ENCODE measurements at places on chromosomes 1 and 21.

- no peak for DNase-seq
Observed at GRCh38 chr1:46343705-46344104, 3.1 kb downstream of the NSUN4 start.

DNA sequence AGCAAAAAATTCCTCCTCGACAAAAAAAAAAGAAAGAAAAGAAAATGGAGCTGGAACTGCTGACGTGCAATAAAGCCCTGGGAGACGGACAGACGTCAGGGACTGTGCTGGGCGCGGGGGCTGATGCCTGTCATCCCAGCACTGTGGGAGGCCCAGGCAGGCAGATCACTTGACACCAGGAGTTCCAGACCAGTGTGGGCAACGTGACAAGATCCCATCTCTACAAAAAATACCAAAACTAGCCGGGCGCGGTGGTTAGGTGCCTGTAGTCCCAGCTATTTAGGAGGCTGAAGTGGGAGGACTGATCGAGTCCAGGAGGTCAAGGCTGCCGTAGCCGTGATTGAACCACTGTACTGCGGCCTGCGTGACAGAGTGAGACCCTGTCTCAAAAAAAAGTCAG is 3.6 kb upstream of the ANKRD65 start:
- DNase-seq, result no peak

- no peak for DNase-seq
Observed at GRCh38 chr1:20291645-20292084, 990 bp downstream of the VWA5B1 start.

GRCh38 chr1:26336477-26337205 is 17.3 kb downstream of the CRYBG2 start:
- peak; percentile 75 for DNase-seq

DNA sequence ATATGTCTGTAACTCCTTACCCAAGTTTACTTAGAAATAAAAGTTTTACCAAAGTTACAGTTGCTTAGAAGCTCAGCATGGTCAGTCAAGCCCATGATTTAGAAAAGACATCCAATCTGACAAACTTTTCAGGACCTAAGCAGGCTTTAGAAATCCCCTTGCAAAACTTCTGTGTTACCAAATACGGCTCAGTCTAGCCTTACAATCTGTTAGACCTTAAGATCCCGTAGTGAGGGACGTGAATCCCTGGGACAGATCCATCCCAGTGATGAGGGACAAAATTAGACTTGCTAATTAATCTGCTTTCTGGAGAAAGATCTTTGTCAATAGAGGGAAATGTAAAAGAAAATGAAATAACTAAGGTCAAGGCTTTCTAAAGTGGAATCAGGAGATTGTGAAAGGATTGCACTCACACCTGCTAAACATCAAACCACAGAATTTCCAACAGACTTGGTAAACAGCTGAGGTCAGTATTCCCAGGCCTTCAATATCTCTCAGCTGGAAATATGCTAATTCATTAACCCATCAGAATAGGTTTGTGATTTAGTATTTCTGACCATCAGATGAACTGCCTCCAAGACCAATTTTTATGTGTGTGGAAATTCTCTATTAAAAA is 375.3 kb downstream of the DUSP10 start:
- no peak for DNase-seq

DNA sequence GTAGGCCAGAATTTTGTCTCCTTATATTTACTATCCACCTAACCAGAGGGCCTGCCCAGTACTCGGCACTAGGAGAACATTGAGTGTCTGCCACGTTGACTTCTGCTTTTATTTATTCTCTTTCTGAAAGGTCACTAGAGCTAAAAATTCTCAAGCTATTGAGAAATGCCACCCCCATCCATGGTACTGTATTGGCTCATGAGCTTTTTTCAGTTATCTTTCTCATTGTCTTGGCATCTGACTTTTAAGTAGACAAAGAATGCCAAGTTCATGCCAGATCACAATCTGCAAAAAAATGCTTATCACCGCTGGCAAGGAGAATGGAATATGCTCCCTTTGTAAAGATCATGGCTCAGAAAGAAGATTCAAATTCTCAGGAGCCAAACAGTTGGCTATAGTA is 49.8 kb upstream of the MROH9 start:
- no peak for DNase-seq

DNA sequence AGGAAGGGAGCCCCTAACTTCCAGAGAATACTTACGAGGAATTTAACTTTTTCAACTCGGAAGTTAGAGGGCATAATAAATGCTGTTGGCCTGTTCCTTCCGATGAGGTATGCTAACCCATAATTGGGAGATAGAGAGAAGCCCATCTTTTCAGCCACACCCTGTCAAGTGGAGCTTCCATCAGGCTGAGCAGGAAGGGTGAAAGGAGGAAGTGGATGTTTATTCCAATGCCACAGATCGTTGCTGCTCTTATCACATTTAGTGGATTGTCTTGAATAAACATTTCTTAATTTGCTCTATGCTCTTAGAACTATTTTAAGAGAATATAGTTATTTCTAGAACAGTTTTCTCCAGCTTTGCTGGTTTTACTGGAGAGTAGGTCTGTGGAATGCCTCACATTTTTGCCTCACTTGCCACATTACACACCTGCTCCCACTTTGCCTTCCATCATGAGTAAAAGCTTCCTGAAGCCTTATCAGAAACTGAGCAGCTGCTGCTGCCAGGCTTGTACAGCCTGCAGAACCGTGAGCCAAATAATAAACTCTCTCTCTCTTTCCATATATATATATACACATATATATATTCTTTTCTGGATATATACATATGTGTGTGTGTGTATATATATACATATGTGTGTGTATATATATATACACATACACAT is 60.0 kb upstream of the RGS21 start:
- no peak for DNase-seq

DNA sequence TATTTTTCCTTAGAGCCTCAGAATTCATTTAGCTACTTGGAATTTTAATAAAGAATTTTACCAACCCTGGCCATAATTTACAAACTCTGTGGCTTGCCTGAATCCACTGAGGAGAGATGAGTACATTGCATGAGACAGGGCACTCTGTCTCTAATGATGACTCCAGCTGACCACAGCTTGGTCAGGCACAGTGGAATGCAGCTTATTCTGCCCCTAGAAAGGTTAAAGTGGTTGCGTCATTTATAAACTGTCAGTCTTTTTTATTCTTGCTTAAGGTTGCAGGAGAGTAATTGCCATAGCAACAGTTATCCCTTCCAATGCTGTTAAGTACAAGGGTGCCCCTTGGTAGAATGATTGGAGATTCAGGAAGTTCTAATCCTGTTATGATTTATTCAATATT is 28.3 kb downstream of the PDE4B start:
- DNase-seq, result no peak

GRCh38 chr21:21165063-21165645 is 166.9 kb downstream of the NCAM2 start:
- DNase-seq, result no peak

DNA sequence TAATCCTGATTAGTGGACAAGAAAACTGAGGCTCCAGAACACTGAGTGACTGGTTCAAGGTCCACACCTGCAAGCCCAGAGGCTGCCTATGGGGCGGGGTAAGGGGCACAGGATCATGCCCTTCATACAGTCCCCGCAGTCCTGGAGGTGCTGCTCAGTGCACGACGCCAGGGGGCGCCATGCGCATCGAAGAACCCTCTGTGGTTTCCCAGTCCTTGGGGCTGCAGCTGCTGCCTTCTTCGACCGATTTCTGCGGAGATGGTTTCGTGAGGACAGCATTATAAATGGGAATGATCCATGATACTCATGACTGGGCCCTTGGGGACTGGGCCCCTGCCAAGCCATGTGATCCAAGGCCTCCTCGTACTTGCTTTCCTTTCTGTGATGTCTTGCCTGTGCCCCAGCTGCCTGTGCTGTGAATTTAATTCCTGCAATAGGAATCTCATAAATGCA is 37.1 kb upstream of the ARHGEF10L start:
- DNase-seq, result no peak

DNA sequence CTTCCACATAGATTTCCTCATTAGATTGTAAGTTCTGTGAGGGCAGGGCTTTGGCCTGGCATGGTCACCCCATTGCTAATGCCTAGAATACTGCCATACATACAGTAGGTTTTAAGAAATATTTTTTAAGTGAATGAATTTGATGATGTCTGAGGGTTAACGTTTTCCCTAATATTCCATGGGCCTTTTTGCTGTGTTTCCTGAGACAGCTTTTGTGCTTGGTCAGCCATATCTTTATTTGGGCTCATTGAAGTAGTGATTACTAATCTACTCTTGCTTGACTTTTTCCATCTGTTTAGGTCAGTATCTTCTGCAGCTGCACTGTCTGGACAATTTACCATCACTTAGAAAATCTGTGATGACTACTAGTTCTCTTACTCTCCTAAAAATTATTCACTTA is 3.5 kb downstream of the CDC42 start:
- no peak for DNase-seq

GRCh38 chr1:246280551-246280950 is 226.5 kb downstream of the SMYD3 start:
- DNase-seq, result no peak

- DNase-seq, result no peak
Observed at GRCh38 chr1:25425098-25426085, 4.8 kb upstream of the RHCE start.

GRCh38 chr1:40315795-40316594 is 1.1 kb downstream of the COL9A2 start:
- no peak for DNase-seq

- DNase-seq, result no peak
Observed at GRCh38 chr1:228276174-228276831, 68.5 kb downstream of the OBSCN start.

DNA sequence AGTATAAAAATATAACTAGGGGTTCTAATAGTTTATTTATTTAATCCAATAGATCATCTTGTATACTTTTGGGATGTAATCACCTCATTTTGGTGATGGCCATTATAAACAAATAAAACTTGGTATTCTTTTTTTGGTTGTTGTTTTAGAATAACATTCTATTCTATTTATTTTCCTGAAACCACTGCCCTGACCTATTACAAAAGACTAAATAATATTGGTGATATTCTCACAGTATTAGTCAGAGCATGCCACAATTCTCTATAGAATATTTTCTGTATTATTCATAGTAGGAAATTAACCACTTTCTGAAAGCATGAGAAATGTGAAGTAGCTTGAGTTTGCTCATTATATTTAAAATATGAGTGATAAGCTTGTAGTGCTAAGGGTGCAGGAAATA is 54.1 kb upstream of the LRRC7 start:
- DNase-seq, result no peak

GRCh38 chr1:996851-997712 is 2.8 kb downstream of the HES4 start:
- no peak for DNase-seq

- DNase-seq, result no peak
Observed at GRCh38 chr1:38029081-38029681, 16.6 kb downstream of the UTP11 start.

GRCh38 chr1:47388030-47388890 is 27.8 kb upstream of the FOXE3 start:
- no peak for DNase-seq

DNA sequence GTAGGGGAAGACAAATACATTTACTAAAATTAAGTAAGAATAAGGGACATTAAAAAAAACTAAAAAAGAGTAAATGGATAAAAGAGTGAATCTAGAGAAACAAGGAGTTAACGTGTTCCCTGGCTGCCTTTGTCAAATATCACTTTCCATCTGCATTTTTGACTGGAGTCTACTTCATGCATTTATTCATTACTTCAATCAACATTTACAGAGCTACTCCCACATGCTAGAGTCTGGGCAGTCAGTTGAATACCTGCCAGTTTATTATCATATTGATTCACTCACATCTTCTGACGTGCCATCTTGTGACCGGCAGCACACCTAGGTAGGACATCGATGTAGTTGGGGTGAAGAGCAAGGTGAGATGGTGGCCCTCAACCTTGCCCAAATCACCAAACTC is 35.6 kb upstream of the KCNA3 start:
- no peak for DNase-seq

DNA sequence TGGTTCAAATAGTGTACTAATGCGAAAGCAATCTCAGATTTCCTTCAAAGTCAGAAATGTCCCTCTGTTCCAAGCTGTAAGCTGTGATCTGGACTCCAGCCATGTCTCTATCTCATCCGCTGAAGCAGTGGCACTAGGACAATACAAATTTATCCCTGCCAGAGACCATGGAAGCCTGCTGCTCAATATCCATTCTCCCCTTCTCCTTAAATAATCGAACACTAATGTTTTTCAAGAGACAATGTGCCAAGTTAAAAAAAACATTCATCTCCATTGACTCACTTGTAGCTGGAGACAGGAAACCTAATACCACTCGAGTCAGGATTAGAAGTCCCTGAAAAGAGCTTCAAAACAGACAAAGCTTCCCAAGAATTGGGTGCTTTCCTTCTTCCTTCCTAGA is 38.5 kb upstream of the PGBD5 start:
- no peak for DNase-seq

DNA sequence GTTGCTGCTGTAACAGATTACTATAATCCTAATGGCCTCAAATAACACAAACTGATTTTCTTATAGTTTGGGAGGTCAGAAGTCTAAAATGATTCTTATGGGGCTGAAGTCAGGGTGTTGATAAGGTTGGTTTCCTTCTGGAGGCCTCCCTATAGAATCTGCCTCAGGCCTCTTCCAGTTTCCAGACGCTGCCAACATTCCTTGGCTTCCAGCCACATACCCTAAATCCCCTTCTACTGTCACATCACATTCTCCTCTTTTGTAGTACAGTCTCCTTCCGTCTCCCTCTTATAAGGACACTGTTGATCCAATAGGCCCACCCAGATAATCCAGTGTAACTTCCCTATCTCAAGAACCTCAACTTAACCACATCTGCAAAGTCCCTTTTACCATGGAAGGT is 145.3 kb upstream of the NCAM2 start:
- no peak for DNase-seq

- DNase-seq, result no peak
Observed at GRCh38 chr21:42373196-42373907, 7.0 kb upstream of the TFF1 start.

- DNase-seq, result no peak
Observed at GRCh38 chr1:24205345-24206082, 18.4 kb upstream of the IFNLR1 start.

DNA sequence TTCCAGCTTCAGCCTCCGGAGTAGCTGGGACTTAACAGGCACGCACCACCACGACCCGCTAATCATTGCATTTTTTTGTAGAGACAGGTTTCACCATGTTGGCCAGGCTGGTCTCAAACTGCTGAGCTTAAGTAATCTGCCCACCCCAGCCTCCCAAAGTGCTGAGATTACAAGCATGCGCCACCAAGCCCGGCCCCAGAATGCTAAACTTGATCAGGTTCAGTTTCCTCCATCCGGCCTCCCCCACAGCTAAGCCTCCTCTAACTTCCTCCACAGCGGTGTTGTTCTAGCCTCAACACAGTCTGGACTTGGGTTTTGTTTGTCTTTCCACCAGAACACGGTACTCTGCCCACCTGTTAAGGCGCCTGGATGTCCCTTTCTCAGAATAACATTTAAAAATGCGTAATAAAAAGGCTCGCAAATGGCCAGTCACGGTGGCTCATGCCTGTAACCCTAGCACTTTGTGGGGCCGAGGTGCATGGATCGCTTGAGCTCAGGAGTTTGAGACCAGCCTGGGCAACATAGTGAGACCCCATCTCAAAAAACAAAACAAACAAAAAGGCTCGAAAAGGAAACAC is 2.4 kb downstream of the PARP1 start:
- no peak for DNase-seq
